HTR-8/SVneo (cell line): ENCODE measurements at places on chromosomes 5 and 9.

DNA sequence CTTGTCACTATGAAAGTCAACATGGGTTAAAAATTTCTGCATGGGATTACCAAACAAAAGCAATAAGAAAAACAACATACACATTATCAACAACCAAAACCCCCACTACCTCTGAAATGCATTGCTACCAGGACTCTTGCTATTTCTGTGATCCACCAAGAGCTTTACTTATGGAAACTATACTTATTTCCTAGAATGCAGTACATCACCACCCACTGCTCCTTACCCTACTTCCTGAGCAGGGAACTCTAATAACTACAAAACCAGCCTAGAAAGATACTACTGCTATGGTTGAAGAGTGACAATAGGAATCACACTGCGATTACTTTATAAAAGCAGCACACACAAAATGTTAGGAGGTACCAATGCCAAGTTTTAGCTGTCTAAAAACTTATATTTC, 22.2 kb downstream of the LURAP1L start:
- no peak for DNase-seq

- no peak for DNase-seq
These were observed 684.8 kb downstream of the LRRC70 start for GRCh38 chr5:63263411-63263810.

DNA sequence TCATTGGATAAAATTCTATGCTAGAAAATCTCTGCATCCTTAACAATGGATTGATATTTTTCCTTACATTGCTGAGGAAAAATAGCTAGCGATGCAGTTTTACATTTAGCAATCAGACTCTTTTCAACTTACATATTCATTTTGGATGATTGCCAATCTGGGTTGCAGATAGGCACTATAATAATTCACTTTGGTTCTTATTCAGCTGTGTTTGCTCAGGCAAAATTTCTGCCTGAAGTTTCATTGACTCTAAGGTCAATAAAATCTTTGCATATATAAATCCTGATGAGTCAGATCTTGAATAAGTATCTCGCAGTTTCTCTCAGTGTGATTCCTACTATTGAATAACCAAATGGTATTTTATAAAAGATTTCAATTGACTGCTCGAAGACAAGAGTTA, 1105.8 kb downstream of the CDH18 start:
- no peak for DNase-seq

GRCh38 chr9:68694125-68694524, 10.9 kb upstream of the PIP5K1B start:
- DNase-seq, result no peak

GRCh38 chr5:100641833-100642232, 106.7 kb downstream of the FAM174A start:
- no peak for DNase-seq

- DNase-seq, result no peak
These were observed 79.4 kb downstream of the ARHGEF28 start for GRCh38 chr5:73705364-73705763.

- no peak for DNase-seq
These were observed 17.4 kb downstream of the SLC1A3 start for GRCh38 chr5:36623832-36624231.

DNA sequence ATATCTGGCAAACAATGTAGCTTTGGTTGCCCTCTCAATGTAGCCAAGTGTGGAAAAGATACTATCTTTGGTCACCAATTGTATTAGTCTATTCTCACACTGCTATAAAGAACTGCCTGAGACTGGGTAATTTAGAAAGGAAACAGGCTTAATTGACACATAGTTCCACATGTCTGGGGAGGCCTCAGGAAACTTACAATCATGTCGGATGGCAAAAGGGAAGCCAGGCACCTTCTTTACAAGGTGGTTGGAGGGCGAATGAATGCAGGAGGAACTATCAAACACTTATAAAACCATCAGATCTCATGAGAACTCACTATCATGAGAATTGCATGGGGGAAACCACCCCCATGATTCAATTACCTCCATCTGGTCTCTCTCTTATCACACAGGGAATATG, 133.1 kb upstream of the TBCA start:
- no peak for DNase-seq

DNA sequence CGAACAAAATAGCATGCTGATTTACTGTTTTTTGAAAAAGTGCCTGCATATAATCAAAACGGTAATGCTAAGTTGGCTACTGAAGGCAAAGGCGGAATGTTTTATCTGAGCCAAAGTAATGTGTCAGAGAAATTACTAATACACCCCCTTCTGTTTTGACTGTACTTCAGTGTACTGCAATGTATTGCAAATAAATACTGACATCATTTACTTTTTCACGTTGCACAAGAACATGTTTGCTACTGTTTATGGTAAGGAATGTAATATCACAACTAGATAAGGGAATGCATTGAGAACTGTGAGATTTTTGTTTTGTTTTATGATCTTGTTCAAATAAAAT, 813 bp upstream of the AGTPBP1 start:
- no peak for DNase-seq

DNA sequence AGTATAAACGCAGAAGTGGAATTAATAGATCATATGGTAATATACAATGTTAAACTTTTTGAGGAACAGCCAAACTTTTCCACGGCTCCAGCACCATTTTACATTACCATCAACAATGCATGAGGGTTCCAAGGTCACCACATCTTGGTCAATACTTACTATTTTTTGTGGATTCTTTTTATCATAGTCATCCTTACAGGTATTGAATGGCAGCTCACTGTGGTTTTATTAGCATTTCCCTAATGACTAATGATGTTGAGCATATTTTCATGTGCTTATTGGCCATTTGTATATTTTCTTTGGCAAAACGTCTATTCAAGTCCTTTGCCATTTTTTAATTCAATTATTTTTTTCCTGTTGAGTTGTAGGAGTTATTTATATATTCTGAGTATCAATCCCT, 14.1 kb upstream of the RAPGEF6 start:
- no peak for DNase-seq

GRCh38 chr5:67619235-67619634, 422.6 kb upstream of the CD180 start:
- DNase-seq, result no peak

- DNase-seq, result no peak
These were observed at the start of gene SHOC1 for GRCh38 chr9:111794835-111795556. Gene SHOC1 (minus strand): TSS chr9:111794937. CDS start chr9:111791418, 3,519 bp downstream.

GRCh38 chr5:135032999-135033861, 798 bp downstream of the PITX1 start:
- DNase-seq, result no peak

GRCh38 chr9:29816954-29817703, 2243.8 kb upstream of the C9orf72 start:
- no peak for DNase-seq

- DNase-seq, result no peak
These were observed 78.3 kb downstream of the COL27A1 start for GRCh38 chr9:114233491-114234185.

DNA sequence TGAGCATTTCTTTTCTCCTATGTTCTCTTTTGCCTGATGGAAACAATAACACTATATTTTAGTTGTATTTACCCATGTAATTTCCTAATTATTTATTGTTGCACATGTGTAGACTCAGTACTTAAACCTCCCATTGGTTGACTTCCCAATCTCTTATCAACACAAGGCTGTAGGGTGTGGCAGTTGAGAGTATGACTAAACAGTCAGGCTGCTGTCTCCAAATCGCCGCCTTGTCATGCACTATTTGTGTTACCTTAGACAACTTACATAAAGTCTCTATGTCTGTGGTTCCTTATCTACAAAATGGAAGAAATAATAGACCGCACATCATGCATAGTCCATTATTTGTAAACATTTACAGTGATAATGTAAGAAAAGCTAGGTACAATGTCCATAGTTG, 68.9 kb upstream of the EFNA5 start:
- DNase-seq, result no peak

DNA sequence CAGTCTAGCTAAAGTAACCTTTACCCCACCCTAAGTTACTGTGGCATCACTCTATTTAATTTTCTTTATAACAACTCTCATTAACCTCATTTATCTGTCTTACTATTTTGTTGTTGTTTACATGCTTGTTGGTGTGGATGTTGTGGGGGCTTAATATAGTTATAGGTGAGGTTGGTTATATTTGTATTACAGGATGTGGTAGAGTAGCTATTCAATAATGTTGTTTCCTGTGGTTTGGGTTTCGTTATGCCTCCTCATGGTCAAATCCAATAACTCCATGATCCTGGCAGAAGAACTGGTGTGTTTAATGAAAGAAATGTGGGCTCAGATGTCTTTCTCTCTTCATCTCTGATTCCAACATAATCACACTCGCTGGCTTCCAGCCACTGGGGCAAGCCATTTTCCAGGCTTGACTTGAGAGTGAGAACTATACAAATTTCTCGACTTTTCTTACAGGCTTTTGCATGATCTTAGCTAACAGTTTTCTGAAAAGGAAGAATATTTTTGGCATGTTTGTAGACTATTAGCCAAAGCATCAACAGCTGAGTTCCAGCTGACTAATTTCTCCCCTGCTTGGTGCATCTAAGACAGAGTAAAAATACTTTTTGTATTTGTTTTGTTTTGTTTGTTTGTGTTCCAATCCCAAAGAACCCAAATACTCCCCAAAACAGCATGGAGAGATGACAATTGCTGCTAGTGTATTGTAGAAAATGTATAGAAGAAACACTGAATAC, 303.7 kb upstream of the PAPPA start:
- DNase-seq, result no peak

DNA sequence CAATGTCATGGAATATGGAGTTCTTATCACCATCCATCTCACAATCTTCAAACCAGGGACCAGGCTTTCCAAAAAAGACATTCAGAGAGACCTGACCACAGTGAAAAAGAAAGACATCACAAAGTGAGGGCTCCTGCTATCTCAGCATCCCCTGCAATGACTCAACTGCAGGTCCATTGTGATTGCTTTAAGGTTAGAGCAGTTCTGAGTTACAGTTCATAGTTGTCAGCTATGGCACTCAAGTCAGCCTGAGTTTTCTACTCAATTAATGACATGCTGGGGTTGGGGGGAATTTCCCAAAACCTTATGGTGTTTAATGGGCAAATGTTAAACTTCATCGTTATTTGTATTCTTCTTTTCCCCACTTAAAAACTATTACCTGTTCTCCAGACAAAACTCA, 58.9 kb downstream of the CEMIP2 start:
- no peak for DNase-seq

GRCh38 chr5:38645508-38645907, 89.1 kb upstream of the LIFR start:
- DNase-seq, result no peak

DNA sequence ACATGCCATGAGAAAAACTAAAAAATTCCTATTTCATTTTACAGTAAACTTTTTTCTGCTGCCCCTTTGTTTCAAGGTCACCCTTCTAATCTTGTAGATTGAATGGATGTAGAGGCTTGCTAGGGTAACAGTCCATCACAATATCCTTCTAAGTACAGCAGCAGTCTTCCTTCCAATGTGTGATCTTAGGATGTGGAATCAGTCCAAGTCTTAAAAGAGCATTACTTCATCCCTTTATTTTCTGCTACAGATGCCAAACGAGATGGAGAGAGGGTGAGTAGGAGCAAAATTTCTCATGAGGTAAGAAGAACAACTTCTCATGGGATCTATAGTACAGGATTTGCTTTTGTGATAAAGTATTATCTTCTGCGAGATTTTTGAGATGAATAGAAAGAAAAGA, 704 bp upstream of the IL33 start:
- DNase-seq, result no peak

- no peak for DNase-seq
These were observed 41.3 kb downstream of the RECK start for GRCh38 chr9:36078051-36078450.

DNA sequence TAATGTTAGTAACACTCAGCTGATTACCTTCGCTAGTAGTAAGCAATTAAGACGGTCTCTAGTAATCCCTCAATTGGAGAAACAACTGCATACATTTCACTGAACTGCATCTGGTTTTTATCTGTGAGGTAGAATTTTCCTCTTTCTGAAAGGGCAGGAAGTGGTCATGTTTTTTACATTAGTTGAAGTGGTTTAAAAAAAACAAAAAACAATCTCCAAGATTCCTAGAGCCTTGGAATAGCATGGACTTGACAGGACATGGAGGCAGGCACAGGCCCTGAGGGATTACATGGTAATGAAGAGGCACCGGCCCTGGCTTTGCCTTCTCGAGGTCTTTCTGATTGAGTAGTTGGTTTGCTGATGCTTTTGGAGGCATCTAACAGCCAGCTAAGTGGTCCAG, 25.8 kb downstream of the THBS4 start:
- no peak for DNase-seq
